ENCODE measurements at places on chromosomes 3 and 15. TPM values are rescaled to one million over a fixed set of nuclear protein-coding genes. Genes with fewer than 3 reads are reported as not detected.

GRCh38 chr3:12483410-12483809 is 870 bp upstream of the TSEN2 start:
- H3K27ac ChIP-seq: no peak overlapping the region
- DNase-seq: no peak
- no peaks in the 10 kb centered on the region for H3K36me3 ChIP-seq
- no peak overlapping the region for H3K4me3 ChIP-seq
- H3K27me3 ChIP-seq: no peaks in the 10 kb centered on the region
- peaks cover 23% of the 10 kb centered on the region for H3K4me1 ChIP-seq

- no peak overlapping the region for H3K27ac ChIP-seq
- no peaks in the 10 kb centered on the region for H3K27me3 ChIP-seq
- H3K36me3 ChIP-seq: no peaks in the 10 kb centered on the region
- H3K4me1 ChIP-seq: no peaks in the 10 kb centered on the region
- H3K4me3 ChIP-seq: no peak overlapping the region
- no peak for DNase-seq
Observed at GRCh38 chr3:13581485-13582365, 32.8 kb downstream of the FBLN2 start.

GRCh38 chr15:39052323-39052705 is 487.7 kb upstream of the RASGRP1 start:
- H3K36me3 ChIP-seq: no peaks in the 10 kb centered on the region
- no peaks in the 10 kb centered on the region for H3K27me3 ChIP-seq
- H3K4me1 ChIP-seq: no peaks in the 10 kb centered on the region
- no peak overlapping the region for H3K27ac ChIP-seq
- DNase-seq: no peak
- no peak overlapping the region for H3K4me3 ChIP-seq

Gene AADACL2
- not detected for total RNA-seq
